ENCODE measurements at places on chromosomes 4 and X. TPM values are rescaled to one million over a fixed set of nuclear protein-coding genes. Genes with fewer than 3 reads are reported as not detected.

- peak; percentile 74 for DNase-seq
These were observed 113.6 kb upstream of the TEX13C start for GRCh38 chrX:125205918-125206665.

DNA sequence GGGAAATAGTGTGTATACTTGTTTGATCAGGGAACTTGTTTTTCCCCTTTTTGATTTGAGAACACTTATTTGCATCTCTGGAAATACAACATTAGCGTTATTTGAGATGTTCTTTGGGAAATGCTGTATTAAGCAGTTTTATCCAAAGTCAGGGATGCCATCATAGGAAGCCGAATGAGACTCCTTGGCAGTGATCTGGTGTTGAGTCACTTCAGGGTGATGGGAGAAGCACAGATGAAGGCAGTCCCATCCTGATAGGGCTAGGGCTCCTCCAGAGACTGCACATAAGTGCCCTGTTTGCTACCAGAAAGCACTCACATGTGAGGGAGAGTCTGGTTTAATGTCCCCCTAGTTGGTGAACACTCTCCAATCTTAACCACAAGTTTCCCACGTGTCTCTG, 62.3 kb downstream of the IL1RAPL1 start:
- no peak for DNase-seq

The BST1 gene
- total RNA-seq = 1.1 TPM

DNA sequence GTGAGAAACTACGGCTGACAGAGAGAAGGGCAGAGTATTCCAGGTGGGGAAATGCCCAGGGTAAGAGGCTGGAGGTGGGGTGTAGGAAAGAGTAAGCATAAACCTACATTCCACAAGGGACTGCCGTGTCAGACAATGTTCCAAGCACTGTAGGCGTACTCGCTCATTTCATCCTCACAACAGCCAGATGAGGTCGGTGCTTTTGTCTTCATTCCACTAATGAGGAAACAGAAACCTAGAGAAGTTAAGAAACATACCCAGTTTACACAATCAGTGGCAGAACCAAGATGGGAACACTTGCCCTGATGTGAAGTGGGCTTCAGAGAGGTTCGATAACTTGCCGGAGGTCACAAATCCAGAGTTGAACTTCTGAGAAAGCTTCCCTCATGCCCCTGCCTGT, 4.6 kb downstream of the SASH3 start:
- DNase-seq = no peak

DNA sequence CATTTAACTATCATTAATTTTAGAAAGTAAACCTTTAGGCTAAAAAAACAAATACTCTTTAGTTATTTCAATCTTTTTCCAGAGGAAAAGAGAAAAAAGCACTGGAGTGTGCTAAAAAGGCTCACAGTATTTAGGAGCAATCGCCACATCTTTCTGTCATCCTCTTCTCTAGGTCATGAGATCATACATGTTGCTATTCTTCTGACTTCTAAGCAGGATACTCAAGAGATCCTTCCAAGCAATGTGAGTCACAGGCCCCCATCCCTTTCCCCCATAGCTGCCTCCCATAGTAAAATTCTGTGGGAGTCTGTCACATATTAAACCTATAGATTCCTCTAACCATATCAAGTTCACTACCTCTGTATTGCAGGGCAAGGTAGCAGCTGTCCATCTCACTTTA, 7.7 kb downstream of the EDNRA start:
- DNase-seq = no peak

The COL4A6 gene
- 169 TPM for total RNA-seq

DNA sequence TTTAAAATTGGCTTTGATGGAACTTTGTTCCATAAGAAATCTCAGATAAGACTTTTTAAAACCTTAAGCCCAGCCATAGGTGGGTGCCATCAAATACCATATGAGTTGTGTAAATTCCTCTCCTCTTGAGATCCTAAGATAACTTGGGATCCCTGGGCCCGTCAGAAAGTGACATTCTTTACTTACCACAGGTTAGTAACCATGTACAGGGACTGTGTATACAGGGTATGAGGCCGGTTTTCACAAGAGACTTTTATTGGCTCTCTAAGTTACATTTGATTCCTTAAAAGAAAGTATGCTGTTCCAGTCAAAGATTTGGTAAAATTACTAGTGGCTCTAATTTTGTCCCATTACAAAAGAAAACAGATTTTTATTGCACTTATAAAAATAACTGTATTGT, 110.1 kb downstream of the APOOL start:
- DNase-seq = no peak

- no peak for DNase-seq
These were observed 1209.6 kb downstream of the PCDH7 start for GRCh38 chr4:31929676-31930345.

GRCh38 chrX:2432298-2432863, 68.4 kb downstream of the DHRSX start:
- DNase-seq = no peak

The NPY2R gene
- 0.14 TPM for total RNA-seq

DNA sequence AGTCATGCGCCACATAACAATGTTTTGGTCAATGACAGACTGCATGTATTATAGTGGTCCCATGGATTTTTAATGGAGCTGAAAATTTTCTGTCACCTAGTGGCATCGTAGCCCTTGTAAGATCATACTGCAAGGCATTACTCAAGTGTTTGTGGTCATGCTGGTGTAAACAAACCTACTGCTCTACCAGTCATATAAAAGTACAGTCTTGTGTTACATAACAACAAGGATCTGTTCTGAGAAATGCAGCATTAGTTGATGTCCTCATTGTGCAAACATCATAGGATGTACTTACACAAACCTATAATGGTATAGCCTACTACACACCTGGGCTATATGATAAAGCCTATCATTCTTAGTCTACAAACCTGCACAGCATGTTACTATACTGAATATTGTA, 34.6 kb downstream of the COX18 start:
- DNase-seq = no peak

The STPG2 gene
- 0.13 TPM for total RNA-seq

- DNase-seq = peak; percentile 89
These were observed 2340.7 kb downstream of the PCDH7 start for GRCh38 chr4:33060674-33061542.

GRCh38 chr4:106650701-106651100, 282.1 kb upstream of the GIMD1 start:
- no peak for DNase-seq

DNA sequence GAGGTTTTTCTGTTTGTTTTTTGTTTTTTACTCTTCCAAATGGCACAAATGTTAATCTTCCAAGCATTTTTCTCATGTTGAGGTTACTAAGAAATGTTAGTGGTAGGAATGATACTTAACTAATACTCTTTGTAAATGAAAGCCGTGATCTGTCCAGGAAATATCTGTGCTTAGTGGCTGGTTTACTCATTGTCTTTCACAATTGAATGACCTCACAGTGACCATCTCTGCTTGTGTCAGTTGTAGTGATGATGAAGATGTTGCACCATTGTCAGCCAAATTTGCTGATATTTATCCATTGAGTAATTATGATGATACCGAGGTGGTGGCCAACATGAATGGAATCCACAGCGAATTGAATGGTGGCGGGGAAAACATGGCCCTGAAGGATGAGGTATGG, 93.5 kb downstream of the TNIP2 start:
- no peak for DNase-seq

DNA sequence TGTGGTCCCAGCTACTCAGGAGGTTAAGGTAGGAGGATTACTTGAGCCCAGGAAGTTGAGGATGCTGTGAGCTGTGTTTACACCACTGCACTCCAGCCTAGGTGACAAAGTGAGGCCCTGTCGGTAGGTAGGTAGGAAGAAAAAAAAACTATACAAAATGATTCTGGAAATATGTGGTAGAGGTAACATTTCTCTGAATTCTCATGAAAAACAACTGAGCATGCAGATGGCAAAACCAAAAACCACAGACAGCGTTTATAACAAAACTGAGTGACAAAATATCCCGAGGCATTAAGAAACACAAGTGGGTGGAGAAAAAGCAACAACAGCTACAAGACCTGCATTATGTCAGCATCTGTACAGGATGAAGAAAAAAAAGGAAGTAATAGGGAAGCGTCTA, 211.7 kb downstream of the DLG3 start:
- DNase-seq = no peak

The POLA1 gene
- total RNA-seq = 24.4 TPM

DNA sequence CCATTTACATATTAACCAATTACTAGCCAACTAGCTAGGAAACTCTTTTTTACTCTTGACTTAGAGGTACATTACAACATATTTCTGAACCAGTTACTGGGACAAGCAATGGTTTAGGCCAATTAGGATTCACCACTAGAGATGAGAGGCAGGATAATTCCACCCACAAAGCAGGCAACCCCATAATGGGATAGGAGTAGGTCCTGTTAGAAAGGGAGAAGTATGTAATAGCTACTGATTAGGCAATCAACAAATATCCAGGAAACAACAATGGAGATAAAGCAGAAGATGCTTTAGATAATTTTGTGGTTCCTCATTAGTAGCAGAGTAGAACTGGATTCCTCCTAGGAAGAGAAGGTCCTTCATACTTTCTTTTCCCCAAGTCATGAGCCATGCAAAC, 173.8 kb upstream of the GLRA2 start:
- no peak for DNase-seq

GRCh38 chrX:11664211-11665167, 1.2 kb downstream of the ARHGAP6 start:
- DNase-seq = peak; percentile 61

DNA sequence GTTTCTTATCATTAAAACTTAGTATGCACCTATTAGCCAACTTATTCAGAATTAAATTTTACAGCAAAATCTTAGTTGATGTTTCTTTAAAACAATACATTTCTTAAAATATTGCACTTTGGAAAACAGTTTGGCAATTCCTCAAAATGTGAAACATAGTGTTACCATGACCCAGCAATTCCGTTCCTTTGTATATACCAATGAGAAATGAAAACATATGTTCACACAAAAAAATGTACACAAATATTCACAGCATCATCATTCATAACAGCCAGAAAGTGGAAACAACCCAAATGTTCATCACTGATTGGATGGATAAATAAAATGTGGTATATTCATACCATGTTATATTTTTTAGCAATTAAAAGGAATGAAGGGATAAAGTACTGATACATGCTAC, 50.2 kb downstream of the WDR44 start:
- DNase-seq = no peak

The EREG gene
- 0.09 TPM for total RNA-seq

The ATOH1 gene
- 1.6 TPM for total RNA-seq

GRCh38 chr4:88573995-88574394, 18.3 kb upstream of the HERC3 start:
- peak; percentile 68 for DNase-seq

DNA sequence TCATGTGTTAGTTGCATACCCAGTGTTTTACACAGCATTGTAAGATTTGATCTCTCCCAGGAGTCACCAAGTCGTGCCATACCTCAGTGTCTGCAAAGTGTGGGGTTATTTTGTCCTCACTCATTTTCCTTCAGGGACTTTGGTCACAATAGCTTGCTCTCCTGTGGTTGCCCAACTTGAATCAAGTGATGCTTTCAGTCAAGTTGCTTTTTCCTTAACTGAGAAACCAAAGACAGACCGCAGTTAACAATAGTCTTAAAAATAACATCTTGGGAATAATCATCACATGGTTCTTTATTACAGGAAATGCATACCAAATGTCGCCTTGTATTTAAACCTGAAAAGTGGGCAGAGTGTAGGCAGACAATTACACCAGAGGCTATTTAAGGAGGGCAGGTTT, 44.5 kb upstream of the NDP start:
- DNase-seq = no peak

DNA sequence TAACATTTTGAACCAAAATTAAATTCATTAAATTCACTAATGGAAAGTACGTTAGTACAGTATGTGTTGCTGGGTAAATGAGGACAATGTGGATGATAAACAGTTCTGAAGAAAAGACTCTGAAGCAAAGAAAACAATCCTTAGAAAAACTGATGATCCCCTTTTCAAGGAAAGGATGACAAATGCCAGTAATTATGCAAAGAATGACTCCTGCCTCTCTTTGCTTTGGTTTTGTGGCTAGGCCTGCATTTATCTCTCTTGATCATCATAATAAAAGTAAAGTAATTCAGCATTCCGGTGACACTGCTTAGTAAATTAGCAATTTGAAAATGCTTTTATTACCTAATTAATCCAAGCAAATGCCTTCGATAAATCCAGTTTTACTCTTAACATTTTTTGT, 652.2 kb upstream of the DIPK2B start:
- DNase-seq = no peak
